ENCODE measurements at places on chromosomes 3 and 15. TPM values are rescaled to one million over a fixed set of nuclear protein-coding genes. Genes with fewer than 3 reads are reported as not detected.

DNA sequence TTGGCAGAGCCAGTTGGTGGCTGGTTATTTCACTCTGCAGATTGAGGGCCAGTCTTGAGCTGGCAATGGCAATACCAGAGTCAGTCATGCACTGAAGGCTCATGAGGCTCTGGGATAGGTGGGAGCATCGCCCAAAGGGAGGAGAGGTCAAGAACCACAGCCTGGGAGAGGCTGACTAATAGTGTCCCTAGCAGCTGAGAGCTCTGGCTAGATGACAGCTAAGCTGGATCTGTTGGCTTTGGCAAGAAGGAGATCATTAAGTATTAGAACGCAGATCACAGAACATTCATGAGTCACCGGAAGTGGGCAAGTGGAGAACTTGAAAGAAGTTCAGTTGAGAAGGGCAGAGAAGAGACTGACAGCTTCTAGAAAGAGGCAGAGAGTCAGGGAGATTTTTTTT is 521.1 kb downstream of the NR2F2 start:
- H3K4me1 ChIP-seq = no peaks in the 10 kb centered on the region
- no peaks in the 10 kb centered on the region for H3K27me3 ChIP-seq
- no peaks in the 10 kb centered on the region for H3K36me3 ChIP-seq
- H3K27ac ChIP-seq = no peak overlapping the region
- H3K4me3 ChIP-seq = no peak overlapping the region

DNA sequence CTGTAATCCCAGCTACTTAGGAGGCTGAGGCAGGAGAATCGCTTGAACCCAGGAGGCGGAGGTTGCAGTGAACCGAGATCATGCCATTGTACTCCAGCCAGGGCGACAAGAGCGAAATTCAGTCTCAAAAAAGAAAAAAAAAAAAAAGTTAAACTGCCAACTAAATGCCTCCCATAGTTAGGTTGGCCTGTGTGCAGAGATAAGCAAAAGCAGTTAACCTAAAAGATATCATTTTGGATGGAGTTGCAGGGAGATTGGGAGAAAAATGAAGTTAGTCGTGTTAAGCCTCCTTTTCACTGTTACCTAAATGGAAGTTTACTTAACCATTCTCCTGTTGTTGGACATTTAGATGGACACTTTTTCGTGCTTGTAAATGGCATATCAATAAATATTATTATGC is 11.4 kb upstream of the FETUB start:
- no peak overlapping the region for H3K27ac ChIP-seq
- no peaks in the 10 kb centered on the region for H3K4me1 ChIP-seq
- H3K4me3 ChIP-seq = no peak overlapping the region
- H3K36me3 ChIP-seq = no peaks in the 10 kb centered on the region
- no peaks in the 10 kb centered on the region for H3K27me3 ChIP-seq

DNA sequence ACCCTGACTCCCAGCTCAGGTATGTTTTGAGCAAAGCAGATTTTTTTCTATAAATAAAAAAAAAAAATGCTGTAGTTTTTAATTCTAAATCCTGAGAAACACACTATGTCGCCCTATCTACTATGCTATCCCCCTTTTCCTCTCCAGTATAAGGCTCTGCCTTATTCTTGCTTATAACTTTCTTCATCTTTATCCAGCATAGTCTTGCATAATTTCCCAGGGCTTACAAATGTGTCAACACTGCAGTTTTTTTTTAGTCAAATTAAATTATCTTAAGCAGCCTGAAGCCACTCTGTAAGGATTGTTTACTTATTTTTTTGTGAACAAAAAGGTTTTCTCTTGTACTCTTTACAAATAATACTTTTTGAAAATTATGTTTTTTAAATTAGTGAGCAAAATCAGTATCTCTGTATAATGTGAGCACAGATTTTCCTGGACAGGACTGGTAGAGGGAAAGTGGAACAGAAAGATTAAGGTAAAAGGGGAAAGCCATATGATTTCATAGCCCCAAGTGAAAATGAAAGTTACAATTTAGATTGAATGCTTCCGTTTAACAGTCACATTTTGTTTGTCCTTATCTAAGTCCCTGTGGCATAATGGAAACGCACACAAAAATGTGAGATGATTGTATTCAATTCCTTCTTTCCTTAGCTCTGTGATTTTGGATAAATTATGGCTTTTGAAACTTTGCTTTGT is 5.6 kb upstream of the PYDC2 start:
- no peaks in the 10 kb centered on the region for H3K36me3 ChIP-seq
- no peaks in the 10 kb centered on the region for H3K4me1 ChIP-seq
- no peak for DNase-seq

- H3K4me3 ChIP-seq = no peak overlapping the region
- no peak for DNase-seq
- H3K27ac ChIP-seq = no peak overlapping the region
Observed at GRCh38 chr15:25238126-25238525, 200.7 kb downstream of the UBE3A start.

DNA sequence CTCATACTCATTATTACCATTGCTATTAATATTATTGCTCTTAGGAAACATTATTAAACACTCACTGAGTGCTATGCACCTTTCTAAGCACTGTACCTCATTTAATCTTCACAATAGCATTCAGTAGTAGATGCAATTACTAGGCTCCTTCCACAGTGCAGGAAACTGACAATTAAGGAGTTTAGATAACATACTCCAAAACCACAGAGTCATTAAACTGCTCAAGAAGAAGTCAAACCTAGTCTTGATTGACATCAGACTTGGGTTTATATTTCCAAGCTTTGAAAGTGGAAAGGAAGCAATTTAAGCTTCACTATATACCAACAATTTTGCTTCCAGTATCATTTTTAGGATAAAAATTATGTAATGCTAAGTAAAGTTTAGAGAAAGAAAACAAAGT is 490.1 kb upstream of the ARRDC4 start:
- no peak overlapping the region for H3K27ac ChIP-seq
- no peak overlapping the region for H3K4me3 ChIP-seq
- no peaks in the 10 kb centered on the region for H3K27me3 ChIP-seq
- DNase-seq = no peak

GRCh38 chr3:152258448-152259393 is 10.0 kb upstream of the MBNL1 start:
- H3K4me3 ChIP-seq = peak overlapping the region; percentile 24
- H3K36me3 ChIP-seq = no peaks in the 10 kb centered on the region
- peaks cover 32% of the 10 kb centered on the region for H3K4me1 ChIP-seq
- peak; percentile 97 for DNase-seq
- peak overlapping the region; percentile 45 for H3K27ac ChIP-seq
- no peaks in the 10 kb centered on the region for H3K27me3 ChIP-seq

GRCh38 chr3:111981457-111981763 is 2.6 kb downstream of the ABHD10 start:
- peaks cover 13% of the 10 kb centered on the region for H3K36me3 ChIP-seq
- DNase-seq = no peak
- H3K27ac ChIP-seq = no peak overlapping the region
- H3K4me1 ChIP-seq = peaks cover 28% of the 10 kb centered on the region
- H3K4me3 ChIP-seq = peak overlapping the region; percentile 80
- no peaks in the 10 kb centered on the region for H3K27me3 ChIP-seq

DNA sequence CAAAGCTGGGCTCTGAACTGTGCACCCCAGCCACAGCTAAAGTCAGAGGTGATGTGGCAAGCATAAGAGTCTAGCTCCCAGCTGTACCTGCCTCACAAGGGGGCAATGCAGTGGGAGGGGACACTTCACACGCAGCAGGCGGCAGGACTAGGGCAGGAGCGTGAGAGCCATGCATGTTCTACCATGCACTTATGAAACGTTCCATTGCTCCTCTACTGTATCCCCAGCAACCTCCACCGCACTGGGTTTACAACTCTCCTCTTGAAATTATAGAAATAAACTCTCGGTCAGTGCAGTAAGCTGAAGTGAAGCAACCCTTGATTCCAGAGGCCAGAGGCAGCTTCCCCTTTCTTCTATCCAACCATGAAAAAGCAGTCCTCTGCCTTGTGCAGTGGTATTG is 298.6 kb upstream of the STT3B start:
- no peaks in the 10 kb centered on the region for H3K36me3 ChIP-seq
- no peaks in the 10 kb centered on the region for H3K4me1 ChIP-seq
- H3K4me3 ChIP-seq = no peak overlapping the region

The LMAN1L gene
- total RNA-seq = not detected

The FILIP1L gene
- total RNA-seq = not detected

GRCh38 chr3:138468451-138468850 is 34.0 kb downstream of the ESYT3 start:
- H3K36me3 ChIP-seq = no peaks in the 10 kb centered on the region
- peaks cover 32% of the 10 kb centered on the region for H3K4me1 ChIP-seq
- no peak overlapping the region for H3K4me3 ChIP-seq
- H3K27ac ChIP-seq = peak overlapping the region; percentile 57

DNA sequence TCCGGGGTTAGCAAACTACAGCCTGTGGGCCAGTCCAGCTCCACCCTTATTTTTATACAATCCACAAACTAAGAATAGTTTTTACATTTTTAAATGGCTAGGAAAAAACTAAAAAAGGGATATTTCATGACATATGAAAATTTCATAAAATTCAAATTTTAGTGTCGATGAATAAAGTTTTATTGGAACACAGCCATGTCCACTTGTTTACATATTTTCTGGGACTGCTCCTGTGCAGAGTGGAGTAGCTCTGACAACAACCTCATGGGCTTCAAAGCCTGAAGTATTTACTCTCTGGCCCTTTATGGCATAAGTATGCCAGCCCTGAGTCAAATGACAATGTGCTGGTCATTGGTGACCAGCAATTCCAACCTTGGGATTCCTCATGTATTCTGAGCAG is 17.2 kb downstream of the EFCC1 start:
- DNase-seq = no peak
- H3K4me3 ChIP-seq = no peak overlapping the region
- H3K27me3 ChIP-seq = no peaks in the 10 kb centered on the region
- no peaks in the 10 kb centered on the region for H3K36me3 ChIP-seq
- no peak overlapping the region for H3K27ac ChIP-seq

DNA sequence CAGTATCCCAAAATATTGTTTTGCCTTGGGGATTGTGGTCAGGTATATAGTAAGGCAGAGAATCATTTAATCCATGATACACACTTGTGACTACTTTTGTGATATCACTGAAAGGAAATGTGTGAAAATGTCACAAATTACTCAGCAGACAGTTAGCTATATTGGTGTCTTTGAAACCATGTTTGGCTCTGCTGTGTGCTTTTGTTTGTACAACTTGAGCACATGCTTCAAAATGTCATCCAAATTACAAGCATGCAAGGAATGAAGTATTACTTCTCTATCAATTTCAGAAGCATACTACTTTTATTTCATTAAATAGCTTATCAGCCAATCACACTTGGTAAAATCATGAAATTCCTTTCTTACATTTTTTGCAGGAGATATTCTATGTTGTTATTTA is 619.0 kb upstream of the AGTR1 start:
- H3K27ac ChIP-seq = no peak overlapping the region
- H3K4me1 ChIP-seq = no peaks in the 10 kb centered on the region
- H3K4me3 ChIP-seq = no peak overlapping the region
- peaks cover 4% of the 10 kb centered on the region for H3K27me3 ChIP-seq

GRCh38 chr15:40043927-40044716 is 5.1 kb upstream of the SRP14 start:
- peak overlapping the region; percentile 0 for H3K27ac ChIP-seq
- H3K4me3 ChIP-seq = no peak overlapping the region
- DNase-seq = no peak
- H3K27me3 ChIP-seq = no peaks in the 10 kb centered on the region

DNA sequence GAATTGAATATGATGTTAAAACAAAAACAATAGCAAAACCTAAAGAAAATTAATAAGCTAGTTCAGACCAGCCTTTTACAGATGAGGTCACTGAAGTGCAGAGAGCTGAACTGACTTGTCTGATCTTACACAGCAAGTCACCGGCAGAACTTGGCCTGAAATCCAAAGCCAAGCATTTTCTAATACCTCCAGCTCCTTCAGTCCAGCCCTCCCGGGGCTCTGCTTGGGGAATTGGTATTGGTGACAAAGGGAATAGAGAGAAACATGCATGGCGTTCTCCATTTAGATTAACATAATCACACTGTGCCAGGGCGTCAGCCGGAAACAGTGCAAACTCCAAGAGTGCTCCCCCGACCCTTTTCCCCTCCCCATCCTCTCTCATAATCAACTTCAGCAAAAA is 14.1 kb upstream of the ZSCAN2 start:
- DNase-seq = no peak
- no peaks in the 10 kb centered on the region for H3K4me1 ChIP-seq
- no peaks in the 10 kb centered on the region for H3K36me3 ChIP-seq
- H3K4me3 ChIP-seq = no peak overlapping the region
- H3K27ac ChIP-seq = no peak overlapping the region

DNA sequence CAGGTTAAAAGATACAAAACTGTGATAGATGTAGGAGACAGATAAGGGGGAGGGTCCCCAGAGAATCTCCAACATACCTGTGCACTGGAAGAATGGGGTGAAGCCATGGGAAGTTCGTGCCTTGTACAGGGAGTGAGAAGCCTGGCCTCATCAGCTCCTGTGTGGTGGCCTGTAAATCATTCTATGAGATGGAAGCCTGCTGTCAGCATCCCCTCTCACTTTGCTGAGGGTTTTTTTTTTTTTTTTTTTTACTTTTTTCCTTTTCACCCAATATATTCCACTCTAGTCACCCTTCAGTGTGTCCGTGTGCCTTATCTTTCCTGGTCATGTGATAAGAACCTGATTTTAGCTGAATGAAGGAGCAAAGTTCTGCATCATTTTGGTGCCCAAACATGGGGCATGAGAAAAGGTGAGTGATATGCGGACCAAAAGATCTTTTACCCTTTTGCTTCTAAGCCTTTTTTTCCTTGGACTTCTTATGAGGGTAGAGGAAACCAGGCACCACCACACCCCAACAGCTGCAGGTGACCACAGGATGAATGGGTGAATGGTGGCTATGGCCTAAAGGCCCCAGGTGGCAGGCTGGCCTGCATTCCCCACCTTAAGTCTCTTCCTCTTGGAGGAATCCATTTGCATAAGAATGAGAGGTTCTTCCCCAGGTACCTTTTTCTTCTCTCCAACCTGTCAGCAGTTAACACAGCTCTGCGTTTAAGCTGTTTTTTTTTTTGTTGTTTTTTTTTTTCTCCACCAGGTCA is 1345.0 kb downstream of the NSUN3 start:
- no peaks in the 10 kb centered on the region for H3K27me3 ChIP-seq
- no peak overlapping the region for H3K4me3 ChIP-seq
- H3K4me1 ChIP-seq = no peaks in the 10 kb centered on the region
- DNase-seq = no peak

The EPHB3 gene
- total RNA-seq = 23.1 TPM

GRCh38 chr15:49824775-49825099 is 203.9 kb downstream of the DTWD1 start:
- DNase-seq = no peak
- H3K36me3 ChIP-seq = no peaks in the 10 kb centered on the region
- no peak overlapping the region for H3K4me3 ChIP-seq
- H3K27me3 ChIP-seq = no peaks in the 10 kb centered on the region
- H3K4me1 ChIP-seq = peaks cover 19% of the 10 kb centered on the region

GRCh38 chr15:64950888-64951287 is 38.8 kb downstream of the SPG21 start:
- DNase-seq = peak; percentile 6
- no peak overlapping the region for H3K27ac ChIP-seq
- H3K36me3 ChIP-seq = peaks cover 4% of the 10 kb centered on the region
- H3K27me3 ChIP-seq = no peaks in the 10 kb centered on the region
- no peak overlapping the region for H3K4me3 ChIP-seq
